Stimulated activated CD4-positive, alpha-beta T cell treated with anti-CD3 and anti-CD28 coated beads, Interleukin-1b, Interleukin-23, amount 100 ng/mL, for 1 hour (primary cell): ENCODE measurements at places on chromosomes 11 and 22.

DNA sequence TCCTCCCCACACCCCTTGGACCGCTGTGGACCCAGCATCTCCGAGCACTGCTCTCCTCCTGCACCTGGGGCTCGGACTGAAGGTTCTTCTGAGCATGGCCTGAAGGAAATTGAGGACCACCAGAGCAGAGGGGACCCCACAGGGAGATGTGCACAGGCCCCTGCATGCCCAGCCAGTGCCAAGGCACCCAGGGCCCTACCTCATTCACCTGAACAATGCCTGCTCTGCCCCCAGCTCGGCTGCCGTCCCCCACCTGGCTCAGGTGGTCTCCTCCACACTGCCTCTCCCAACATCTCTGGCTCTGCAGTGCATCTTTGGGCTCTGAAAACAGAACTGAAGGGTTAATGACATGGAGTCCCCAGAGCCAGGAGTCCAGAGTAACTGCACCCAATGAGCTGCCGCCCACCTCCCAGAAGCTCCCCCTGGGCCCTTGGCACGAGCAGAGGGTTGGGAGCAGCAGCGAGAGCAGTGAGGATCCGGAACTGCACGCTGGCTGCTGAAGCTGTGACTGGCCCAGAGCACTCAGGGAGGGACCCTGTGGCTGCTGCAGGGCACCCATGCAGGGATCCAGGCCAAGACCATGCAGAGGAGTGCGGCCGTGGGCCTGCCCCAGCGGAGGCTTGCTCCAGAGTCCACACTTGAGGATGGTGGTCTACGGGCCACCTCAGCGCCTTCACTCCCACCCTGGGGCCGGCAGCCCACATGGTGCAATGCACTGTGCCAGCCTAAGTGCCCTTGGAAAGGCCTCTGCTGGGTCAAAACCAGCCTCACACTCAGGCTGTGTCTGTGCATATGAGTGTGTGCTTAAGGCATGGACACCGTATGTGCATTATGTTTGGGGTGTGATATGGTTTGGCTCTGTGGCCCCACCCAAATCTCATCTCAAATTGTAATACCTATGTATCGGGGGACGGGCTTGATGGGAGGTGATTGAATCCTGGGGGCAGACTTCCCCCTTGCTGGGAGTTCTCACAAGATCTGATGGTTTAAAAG is 686.1 kb downstream of the TBC1D22A start:
- DNase-seq, result no peak

DNA sequence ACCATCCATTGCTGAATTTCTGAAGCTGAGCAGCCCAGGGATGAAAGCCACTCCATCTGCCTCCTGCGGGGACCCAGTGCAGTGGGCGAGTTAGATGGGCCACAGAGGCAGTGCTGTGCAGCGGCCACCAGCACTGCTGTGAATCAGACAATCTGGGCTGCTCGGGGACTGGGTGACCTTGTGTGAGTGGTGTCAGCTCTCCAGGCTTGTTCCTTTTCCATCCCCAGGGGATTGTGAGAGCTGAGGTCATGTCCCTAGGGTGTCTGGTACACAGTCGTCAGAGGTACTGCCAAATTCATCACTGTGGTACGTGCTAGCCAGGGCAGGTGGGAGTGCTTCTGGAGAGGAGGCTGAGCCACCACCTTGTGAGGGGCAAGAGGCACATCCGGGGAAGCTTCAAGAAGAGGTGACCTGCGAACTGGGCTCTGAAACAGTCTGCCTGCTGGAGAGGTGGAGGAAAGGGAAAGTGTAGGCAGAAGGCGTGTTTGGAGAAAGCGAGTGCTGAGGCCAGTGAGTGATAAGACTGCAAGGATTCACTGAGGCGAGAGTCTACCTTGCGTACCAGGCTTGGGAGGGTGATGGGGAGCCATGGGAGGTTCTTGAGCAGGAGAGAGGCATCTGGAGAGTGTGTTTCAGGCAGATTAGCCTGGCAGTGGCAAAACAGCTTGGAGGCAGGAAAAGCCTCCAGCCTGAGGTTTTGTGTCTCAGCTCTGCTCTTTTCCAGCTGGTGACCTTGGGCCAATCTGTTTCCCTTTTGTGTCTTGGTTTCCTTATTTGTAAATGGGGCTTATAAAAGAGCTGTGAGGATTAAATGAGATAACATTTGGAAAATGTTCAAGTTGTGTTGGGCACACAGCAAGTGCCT is 22.7 kb downstream of the CACNA1I start:
- DNase-seq, result no peak

GRCh38 chr22:22547692-22548300 is 11.3 kb downstream of the PRAME start:
- no peak for DNase-seq

DNA sequence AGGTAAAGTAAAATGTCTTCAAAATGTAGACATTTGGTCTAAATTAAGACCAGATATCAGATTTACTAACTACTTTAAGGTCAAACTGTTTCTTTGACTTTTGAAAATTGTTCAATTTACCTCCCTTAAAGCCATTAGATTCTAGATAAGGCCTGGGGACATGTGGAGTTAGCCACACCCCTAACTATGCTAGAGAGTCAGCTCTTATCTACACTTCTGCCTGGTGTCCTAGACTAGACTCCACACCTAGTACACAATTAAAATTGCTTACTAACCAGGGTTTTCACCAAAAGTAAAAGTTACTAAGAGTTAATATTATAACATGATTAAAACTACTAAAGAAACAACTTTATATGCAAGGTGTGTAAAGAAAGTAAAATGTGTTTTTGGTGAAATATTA is 43.6 kb upstream of the DBX1 start:
- no peak for DNase-seq

DNA sequence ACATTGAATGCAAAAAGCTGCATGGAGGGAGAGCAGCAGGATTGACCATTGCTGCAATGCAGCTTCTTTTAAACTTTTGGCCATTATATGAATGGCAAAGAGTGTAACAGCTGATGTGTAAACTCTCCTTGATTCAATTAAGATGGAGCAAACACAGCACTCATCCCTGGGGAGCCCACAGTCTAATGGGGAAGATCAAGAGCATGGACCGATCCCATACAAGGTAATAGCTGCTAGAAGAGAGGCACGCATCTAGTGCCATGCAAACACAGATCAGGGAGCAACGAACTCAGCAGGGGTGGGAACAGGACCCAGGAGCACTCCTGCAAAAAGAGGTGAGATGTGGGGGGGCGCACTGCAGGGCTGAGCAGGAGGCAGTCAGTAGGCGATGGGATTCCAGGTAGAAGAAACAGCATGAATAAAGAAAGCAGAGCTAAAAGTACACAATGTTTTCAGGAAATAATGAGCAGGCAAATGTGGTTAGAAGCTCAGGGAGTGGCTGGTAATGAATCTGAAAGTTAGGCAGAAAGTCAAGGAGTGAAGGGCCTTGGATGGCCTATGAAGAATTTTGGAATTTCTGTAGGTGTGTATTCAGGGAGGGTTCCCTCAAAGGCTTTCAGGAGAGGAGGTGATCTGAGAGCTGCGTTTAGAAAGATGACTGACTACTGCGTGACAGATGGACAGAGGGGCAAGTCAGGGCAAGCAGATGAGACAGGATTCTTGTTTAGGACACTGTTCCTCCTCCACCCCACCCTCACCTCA is 17.2 kb upstream of the BMAL1 start:
- no peak for DNase-seq

- no peak for DNase-seq
These were observed 197.8 kb upstream of the MTNR1B start for GRCh38 chr11:92771701-92772100.

GRCh38 chr22:16917144-16918003 is 90.6 kb downstream of the GAB4 start:
- peak; percentile 33 for DNase-seq

DNA sequence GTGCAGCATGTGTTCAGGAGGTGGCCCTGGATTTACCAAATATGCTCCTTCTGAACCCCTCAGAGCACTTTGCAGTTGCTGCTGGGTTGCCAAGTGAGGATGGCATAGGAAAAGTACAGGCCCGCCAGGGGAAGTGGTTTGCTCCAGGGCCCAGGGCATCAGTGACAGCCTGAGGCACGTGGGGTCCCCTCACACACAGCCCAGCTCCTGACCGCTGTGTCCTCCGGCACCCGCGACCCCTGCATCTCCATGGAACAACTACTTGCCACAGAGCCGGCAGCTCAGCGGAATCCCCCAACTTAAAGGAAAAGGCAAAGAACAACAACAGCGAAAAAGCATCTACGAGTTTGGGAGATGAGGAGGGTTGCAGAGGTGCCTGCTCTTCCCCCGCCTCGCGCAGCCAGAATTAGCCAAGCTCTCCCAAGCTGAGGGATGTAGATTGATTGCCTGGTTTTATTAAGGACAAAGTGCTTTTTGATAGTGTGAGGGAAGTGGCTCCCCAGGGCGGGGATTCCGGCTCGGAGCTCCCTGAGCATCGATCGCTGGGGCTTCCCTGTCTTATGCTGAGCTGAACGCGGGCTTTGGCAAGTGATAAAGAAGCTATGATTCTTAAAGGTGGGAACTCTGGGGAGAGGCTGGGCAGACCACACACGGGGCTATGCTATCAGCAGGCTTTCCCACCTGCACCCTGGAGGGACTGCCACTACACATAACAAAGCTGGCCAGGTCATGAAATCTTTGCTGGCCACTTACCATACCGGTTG is 174.5 kb downstream of the CEP164 start:
- no peak for DNase-seq

DNA sequence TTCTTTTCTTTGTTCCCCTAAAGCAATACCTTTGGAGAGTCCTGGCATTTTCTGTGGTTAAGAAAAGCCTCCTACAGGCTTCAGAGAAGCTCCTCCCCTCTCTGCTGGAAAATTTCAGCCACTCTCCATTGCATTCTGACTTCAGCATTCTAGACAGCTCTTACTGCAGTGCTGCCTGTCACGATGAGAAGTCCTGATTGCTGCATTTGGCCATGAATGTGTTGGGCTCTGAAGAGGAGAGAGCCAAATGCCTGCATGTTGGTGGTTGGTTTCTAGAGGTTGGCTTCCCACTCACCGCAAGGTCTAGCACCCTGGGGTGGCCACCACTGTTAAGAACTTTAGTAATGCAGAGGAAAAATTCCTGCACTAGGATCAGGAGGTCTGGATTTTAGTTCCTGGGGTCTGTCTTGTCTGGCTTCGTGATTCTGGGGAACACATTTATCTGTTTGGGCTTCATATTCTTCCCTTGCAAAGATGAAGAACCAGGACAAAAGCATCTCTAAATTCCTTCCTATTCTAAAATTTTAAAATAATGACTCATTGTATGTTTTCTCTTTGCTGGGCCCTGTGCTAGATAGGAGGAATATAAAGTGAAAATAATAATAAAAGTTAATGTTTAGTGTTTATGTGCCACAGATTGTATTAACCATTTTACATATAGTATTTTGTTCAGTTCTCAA is 38.1 kb downstream of the COA4 start:
- DNase-seq, result no peak

- no peak for DNase-seq
These were observed 6.4 kb downstream of the RBX1 start for GRCh38 chr22:40957601-40958000.
